ENCODE measurements at places on chromosomes 3 and 15.

GRCh38 chr3:62011666-62012065 lies 361.7 kb downstream of the FEZF2 start:
- DNase-seq = no peak

DNA sequence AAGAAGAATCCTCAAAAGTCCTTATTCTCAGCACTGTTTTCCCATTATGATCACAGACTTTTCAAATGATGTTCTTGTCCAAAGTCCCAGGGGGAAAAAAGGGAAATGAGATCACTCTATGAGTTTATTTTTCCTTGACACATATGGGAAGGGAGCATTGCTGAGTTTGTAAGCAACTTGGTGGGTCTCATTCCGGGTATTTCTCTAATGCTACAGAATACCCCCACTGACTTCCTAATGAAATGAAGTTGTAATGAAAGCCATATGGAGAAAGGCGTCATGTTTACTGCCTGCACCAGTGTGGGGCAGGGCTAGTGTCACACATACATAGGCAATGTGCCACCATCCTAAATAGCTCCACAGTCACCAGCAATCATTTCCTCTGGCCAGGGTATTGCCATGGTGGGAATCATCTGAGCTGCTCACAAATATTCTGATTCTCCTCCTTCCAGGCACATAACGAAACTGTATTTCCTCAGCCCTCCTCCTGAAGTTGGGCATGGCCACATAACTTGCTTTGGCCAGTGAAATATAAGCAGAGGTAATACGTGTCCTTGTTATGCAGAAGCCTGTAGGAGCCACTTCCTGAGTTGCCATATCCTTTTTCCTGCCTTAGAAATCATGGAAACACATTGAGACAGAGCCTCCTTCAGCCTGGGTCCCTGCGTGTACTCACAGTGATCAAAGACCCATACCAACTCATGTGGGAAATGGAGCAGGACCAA lies 41.0 kb upstream of the C15orf61 start:
- no peak for DNase-seq

DNA sequence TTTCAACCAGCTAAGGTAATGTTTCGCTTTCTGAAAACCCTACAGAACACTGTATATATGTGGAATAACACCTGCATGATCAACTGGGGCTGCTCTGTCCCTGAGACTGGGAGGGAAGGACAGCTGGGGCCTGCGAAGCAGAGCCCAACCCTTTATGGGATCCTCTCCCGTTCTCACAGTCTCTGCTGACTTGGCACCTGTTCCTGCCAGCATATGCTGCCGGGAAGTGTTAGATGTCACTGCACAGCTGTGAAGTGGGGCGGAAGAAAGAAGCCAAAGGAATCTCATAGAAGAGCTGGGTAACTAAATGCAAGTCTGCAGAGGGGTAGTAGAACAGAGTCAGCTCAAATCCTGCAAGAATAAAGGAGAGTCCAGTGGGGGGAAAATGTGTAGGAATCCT lies 29.6 kb downstream of the LRRC3B start:
- no peak for DNase-seq

GRCh38 chr15:100861511-100861991 lies 18.1 kb upstream of the ALDH1A3 start:
- DNase-seq = no peak

- no peak for DNase-seq
These were observed 261.4 kb downstream of the FHIT start for GRCh38 chr3:60989626-60990441.

DNA sequence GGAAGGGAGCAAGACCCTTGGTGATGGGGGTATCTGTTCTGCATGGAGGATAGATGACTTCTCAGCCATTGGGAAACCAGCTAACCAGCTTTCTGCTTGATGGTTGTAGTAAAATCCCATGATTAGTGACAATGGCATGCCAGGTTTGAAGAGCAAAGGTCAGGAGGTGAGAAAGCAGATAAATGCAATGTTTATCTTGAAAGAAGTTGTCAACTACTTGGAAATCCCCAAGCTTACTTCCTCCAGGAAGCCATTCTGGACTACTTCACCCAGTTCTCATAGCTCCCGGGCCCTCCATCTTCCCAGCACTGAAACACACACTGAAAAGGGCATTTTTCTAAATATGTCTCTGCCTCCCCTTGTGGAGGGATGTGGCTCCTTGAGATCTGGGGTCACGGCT lies 51.3 kb downstream of the SMAD3 start:
- peak; percentile 48 for DNase-seq

DNA sequence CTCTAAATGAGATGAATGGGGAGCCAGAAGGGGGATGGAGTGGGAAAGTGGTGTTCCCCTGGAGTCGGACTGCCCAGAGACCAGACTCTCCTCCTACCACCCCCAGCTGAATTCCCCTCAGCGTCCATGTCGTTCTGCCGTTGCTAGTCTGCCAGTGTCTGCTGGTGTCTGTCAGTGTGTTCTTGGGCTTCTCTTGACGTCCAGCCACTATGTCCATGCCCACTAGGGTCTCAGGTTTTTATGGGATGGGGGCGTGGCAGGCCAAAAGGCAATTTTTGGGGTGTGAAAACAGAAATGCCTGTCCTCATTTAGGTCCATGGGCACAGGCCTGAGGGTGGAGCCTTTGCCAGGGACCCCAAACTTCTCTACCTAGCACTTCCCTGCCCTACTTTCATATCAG lies 589.6 kb downstream of the IGSF11 start:
- DNase-seq = no peak

DNA sequence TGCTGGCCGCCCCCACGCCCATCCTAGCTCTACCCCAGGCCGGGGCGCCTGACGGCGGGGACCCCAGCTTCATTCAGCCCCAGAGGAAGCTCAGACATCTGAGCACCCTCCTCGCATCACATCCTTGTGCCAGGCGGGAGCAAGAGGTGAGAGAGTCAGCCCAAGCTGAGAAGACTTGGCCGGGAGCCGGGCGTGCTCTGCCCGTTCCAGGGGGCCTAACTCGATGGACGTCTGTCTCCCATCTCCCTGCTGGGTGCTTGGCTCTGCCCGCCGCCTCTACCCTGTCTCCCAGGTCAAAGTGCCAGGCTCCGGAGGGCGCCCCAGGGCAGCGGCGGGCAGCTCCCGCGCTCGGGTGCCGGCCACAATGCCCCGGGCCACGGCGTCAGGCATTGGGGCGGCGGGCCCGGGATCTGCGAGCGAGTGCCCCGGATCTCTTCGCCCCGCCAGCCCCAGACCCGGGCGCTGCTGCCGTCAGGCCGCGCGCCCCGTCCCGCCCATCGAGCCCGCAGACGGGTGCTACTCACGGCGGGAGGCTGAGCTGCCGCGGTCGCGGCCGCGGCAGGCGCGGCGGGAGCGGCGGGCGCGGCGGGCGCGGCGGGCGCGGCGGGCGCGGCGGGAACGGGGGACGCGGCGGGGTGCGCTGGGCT lies 388 bp downstream of the DAPK2 start:
- DNase-seq = no peak

- no peak for DNase-seq
These were observed 111.5 kb downstream of the CFAP44 start for GRCh38 chr3:113329757-113330156.

GRCh38 chr3:191005790-191006189 lies 143.3 kb upstream of the GMNC start:
- no peak for DNase-seq

GRCh38 chr15:55132672-55133071 lies 64.1 kb downstream of the RSL24D1 start:
- DNase-seq = no peak

All from CD4-positive, alpha-beta T cell treated with Interleukin-21 for 1 hour (primary cell).